HEK293T (cell line): ENCODE measurements at places on chromosomes 3 and 15.

GRCh38 chr15:40693904-40694687 is 878 bp upstream of the RAD51 start:
- DNase-seq: no peak

- DNase-seq: no peak
Measured at GRCh38 chr15:85100186-85100937, 118.7 kb downstream of the PDE8A start.

- no peak for DNase-seq
Measured at GRCh38 chr3:99430348-99431134, 207.9 kb upstream of the COL8A1 start.

- no peak for DNase-seq
Measured at GRCh38 chr15:42070279-42070975, 23.9 kb downstream of the PLA2G4D start.

- DNase-seq: peak; percentile 40
Measured at GRCh38 chr3:65619451-65619881, 419.3 kb downstream of the MAGI1 start.

- DNase-seq: no peak
Measured at GRCh38 chr3:9777694-9778021, 7.9 kb upstream of the CAMK1 start.

- DNase-seq: no peak
Measured at GRCh38 chr3:49341996-49342395, 2.1 kb upstream of the USP4 start.

GRCh38 chr15:93989440-93989998 is 241.8 kb upstream of the MCTP2 start:
- DNase-seq: no peak

DNA sequence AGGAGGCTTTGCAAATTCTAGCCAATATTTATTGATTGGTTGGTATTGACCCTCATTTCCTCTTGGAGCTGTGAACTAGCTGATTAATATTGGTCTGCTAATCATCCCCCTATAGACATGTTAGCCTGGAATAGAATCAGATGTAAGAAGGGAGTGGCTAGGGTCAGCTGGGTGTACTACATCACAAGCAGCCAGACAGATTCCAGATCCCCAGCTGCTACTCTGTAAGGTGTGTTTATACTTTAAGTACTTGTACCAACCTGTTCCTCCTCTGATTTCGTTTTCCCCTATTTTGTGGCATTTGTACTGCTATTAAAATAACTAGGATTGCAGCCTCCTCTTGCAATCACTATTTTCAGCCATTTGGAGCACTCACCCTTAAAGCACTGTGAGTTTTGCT is 49.9 kb downstream of the PARP15 start:
- no peak for DNase-seq

DNA sequence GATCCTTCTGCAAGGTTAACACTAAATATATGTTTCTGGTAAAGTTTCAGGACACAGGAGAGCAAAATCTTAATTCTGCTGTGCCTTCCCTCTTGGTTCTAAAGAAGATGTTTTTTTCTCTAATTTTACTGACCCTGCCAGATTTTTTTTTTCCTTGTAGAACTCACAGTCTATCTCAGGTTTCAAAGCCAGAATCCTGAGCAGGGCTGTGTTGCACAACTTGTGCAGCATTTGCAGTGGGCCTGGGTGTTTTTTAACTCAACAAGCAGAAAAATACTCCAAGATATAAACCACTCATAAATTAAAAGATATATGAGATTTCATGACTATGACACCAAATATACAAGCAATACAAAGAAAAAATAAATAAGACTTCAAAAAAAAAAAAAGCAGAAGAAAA is 40.2 kb upstream of the ARF4 start:
- no peak for DNase-seq

- no peak for DNase-seq
Measured at GRCh38 chr15:29242456-29243242, 27.0 kb downstream of the NSMCE3 start.

GRCh38 chr3:81823882-81824395 is 62.5 kb upstream of the GBE1 start:
- DNase-seq: no peak

GRCh38 chr3:188661806-188662205 is 507.8 kb downstream of the LPP start:
- no peak for DNase-seq

- no peak for DNase-seq
Measured at GRCh38 chr15:40990789-40991188, 37.5 kb downstream of the CHAC1 start.

- no peak for DNase-seq
Measured at GRCh38 chr3:126291537-126291936, 65.7 kb downstream of the KLF15 start.

GRCh38 chr3:105878061-105878460 is 9.2 kb upstream of the CBLB start:
- DNase-seq: no peak

DNA sequence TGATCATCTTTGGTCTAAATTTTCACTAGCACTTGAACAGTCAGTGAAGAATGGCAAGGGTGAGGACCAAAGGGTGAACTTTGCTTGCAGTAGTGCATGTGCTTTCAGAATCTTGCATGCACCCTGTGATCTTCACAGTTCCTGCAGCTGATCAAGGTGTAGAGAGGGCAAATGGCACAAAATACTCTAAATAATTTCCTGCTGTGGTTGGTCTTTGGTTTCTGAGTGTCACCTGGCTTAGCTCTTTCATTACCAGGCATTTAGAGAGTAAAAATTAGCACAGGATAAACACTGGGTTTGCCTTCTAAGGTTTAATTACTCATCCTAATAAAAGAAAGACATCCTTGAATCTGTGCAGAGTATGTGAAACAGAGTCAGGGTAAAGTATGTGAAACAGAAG is 11.4 kb downstream of the TIPARP start:
- DNase-seq: no peak

GRCh38 chr15:80399508-80399907 is 4.7 kb upstream of the ARNT2 start:
- no peak for DNase-seq

DNA sequence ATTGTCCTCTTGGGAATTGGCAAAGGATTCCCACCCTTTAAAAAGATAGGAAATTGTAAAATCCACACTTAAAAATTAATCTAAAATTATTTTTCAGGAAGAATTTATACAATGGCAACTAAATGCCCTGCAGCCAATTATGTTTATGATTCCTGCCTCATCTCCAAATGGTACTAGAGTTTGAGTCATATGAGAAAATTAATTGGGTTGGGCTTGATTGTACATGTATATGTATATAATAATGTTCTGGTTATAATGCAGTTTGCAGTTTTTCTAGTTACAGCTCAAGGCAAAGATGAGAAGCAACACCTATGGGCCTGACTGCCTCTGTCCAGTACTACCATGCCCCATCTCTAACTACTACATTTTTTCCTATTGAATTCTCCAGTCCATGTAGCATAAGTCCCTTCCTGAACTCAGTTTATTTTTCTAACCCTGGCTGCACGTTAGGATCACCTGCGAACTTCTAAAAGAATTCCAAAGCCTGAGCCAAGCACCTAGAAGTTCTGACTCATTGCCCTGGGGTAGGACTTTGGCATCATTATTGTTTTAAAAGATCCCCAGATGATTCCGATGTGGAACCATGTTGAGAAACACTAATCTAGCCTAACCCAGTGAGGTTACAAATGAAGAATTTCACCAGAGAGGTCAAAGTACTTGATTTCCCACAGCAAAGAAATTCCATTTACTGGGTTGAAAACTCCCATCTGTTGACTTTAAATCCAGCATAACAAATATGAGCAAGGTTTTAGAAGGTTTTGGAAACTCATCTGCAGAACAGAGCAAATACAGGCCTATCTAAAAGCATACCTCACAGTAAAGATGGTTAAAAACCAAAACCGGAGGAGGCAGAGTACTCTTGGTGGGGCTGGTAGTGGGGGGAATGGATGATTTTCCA is 19.4 kb downstream of the TGFBR2 start:
- no peak for DNase-seq

DNA sequence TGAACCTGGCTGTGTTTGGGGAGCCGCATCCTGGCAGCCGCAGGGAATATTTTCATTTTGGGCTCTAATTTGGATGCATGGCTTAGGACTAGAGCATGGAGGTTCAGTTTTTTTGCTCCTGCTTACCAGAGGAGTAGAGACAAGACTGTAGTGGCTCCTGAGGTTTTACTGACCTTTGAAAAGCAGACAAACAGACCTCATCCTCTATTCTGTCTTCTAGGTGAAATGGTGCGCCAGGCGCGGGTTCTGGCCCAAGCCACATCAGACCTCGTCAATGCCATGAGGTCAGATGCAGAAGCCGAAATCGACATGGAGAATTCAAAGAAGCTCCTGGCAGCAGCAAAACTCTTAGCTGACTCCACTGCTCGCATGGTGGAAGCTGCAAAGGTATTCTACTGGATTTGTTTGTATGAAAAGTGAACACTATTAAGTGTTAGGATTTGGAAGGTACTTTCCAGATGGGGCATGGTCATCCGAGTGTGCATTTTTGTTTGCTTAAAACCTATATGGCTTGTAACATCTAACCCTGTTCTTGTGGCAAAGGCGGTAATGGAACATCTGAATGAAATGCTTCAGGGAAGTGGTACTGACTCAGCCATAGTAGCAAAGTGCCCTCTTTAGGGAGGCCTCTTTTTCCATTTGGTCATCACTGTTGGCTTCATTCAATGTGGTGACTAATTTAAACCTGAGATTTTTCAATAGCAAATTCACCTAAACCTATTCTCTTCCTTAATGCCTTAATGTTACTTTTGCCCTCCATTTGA is 330.7 kb upstream of the TPM1 start:
- DNase-seq: no peak

- no peak for DNase-seq
Measured at GRCh38 chr3:131326307-131326706, 55.3 kb upstream of the NUDT16 start.

DNA sequence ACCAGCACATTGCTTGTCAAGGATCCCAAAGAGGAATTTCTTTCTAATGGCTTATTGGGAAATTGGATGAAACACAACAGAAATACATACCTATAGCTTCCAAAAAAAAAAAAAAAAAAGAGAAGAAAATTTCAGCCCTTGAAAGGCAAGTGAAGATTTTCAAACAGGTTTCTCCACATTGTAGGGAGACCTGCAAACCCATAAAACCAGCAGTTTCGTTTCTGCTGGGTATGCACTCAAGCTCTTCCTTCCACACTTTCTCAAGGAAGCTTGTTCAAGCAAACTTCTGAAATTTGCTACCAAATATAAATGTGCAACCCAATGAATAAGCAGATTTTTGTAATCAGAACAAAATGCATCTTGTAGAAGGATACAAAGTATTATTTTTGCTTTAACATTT is 15.9 kb upstream of the SH3BP5 start:
- DNase-seq: no peak

- peak; percentile 65 for DNase-seq
Measured at GRCh38 chr3:172129850-172130716, 90.7 kb downstream of the FNDC3B start.

DNA sequence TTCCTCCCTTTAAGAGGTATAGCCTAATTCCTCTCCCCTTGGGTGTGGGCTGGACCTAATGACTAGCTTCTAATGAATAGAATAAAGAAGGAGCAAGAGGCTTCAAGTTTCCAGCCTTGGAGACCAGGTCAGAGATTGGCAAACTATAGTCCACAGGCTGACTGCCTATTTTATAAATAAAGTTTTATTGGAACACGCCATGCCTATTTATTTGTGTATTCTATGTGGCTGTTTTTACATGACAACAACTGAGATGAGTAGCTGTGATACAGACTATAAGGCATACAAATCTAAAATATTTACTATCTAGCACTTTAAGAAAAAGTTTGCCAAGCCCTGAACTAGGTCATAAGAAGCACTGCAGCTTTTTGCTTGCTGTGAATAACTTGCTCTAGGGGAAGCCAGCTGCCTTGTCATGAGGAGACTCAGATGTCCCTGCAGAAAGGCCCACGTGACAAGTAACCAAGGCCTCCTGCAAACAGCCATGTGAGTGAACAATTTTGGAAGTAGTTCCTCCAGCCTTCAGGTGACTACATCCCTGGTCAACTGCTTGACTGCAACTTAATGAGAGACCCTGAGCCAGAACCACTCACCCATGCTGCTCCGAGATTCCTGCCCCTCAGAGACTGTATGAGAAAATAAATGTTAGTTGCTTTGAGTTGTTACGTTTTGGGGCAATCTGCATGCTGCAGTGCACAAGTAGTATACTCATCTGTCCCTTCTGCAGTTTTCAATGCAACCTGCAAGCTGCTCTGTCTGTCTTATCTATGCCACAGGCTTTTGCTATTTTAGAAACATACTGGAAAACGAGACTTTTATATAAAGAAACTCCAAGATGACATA is 21.1 kb upstream of the MAP3K13 start:
- no peak for DNase-seq

- no peak for DNase-seq
Measured at GRCh38 chr3:112676659-112677234, 35.8 kb upstream of the CCDC80 start.

GRCh38 chr3:157754451-157754850 is 251.2 kb upstream of the VEPH1 start:
- DNase-seq: no peak

GRCh38 chr15:85562824-85563223 is 182.4 kb downstream of the AKAP13 start:
- DNase-seq: no peak

- DNase-seq: no peak
Measured at GRCh38 chr3:149271669-149272068, 50.0 kb upstream of the CP start.

- DNase-seq: no peak
Measured at GRCh38 chr3:57446318-57446841, 97.8 kb downstream of the DNAH12 start.
